DMS153 (cell line): ENCODE measurements at places on chromosomes 1 and 21.

DNA sequence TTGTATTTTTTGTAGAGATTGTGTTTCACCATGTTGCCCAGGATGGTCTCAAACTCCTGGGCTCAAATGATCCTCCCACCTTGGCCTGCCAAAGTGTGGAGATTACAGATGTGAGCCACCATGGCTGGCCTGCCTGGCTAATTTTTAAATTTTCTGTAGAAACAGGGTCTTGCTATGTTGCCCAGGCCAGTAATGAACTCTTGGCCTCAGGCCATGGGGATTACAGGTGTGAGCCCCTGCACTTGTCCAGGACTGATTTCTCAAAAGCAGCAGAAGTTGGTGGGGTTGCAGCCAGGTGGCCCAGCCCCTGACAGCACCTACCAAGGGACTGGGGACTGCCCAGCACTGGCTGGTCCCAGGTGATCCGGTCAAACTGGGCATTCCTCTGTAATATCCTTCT is 44.1 kb upstream of the CXADR start:
- no peak for DNase-seq

DNA sequence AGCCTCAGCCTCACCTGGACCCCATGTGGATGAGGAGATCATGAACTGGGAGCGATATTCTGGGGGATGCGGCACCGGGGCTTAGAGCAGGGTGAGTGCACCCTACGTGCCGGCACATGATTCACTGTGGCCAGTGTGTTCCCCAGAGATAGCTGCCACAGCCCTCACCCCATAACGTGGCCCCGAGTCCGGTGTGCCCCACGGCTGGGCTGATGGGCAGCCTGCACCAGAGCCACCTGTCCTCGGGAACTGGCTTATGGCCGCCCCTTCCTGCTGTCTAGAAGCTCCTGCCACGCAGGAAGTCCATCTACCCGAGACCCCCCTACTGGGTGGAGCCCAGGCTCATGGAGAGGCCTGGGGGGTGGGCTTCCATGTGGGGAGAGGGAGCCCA is 39.1 kb upstream of the SLC19A1 start:
- DNase-seq = no peak

- peak; percentile 7 for DNase-seq
These were observed 90.6 kb downstream of the SGIP1 start for GRCh38 chr1:66624412-66625060.

DNA sequence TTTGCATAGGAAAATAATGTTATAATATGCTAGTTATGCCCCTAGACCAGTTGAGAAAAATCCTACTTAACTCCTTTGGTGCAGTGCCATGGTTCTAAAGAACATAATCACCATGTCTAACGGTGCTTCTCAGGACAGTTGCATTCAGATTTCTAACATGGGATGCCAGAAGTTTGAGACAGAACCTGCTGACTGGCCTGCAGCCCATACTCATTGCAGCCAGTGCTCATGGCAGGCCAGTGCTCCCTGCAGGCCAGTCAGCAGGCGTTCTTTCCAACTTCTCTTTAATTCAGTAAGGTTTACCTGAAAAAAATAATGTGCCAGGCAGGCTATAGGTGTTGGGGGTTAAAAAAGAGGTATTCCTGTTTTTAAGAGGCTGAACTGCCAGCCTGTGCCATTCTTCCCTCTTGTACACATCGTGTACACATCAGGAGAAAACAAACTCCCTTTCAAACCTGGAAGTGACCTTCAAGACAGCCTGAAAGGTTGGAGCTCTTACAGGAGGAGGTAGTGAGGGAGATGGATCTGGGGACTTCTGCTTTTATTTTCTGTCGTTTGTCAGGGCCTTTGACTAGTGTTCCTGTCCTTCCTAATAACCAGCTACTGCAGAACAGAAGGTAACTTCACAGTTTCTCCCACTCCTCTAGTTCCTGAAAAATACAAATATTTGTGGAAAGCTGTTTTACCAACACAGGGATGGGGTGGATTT is 146.0 kb upstream of the MAGI3 start:
- no peak for DNase-seq

GRCh38 chr21:44199448-44199847 is 41.3 kb downstream of the ICOSLG start:
- no peak for DNase-seq

- DNase-seq = peak; percentile 71
These were observed 58.5 kb upstream of the FGGY start for GRCh38 chr1:59238333-59238934.

- no peak for DNase-seq
These were observed 10.5 kb downstream of the LDLRAP1 start for GRCh38 chr1:25553749-25554429.

GRCh38 chr1:241639623-241640148 is 483 bp downstream of the CHML start:
- peak; percentile 26 for DNase-seq

- DNase-seq = no peak
These were observed 459.0 kb downstream of the SIPA1L2 start for GRCh38 chr1:232170909-232171308.

GRCh38 chr1:155050560-155051341 is at the start of gene ADAM15:
TSS of gene ADAM15 (plus strand) at chr1:155051316. CDS start at chr1:155051387, 71 bp downstream.
- peak; percentile 88 for DNase-seq

DNA sequence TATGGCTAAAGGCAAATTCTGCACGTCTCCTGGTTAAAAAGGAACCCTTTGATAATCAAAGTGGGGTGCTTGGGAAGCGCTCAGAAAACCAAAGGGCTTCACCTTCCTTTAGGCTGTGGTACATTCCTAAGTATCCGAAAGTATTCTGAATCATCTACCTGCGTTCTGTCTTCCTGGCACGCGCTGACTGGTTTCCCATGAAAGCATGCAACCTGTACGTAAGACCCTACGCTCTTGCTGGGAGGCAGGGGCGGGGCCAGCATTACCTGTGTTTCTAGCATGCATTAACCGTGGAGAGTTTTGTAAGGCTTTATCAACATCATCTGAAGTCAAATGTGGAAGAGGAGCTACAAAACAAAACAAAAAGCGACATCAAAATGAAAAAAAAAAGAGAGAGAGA is 96.0 kb downstream of the ERG start:
- no peak for DNase-seq

DNA sequence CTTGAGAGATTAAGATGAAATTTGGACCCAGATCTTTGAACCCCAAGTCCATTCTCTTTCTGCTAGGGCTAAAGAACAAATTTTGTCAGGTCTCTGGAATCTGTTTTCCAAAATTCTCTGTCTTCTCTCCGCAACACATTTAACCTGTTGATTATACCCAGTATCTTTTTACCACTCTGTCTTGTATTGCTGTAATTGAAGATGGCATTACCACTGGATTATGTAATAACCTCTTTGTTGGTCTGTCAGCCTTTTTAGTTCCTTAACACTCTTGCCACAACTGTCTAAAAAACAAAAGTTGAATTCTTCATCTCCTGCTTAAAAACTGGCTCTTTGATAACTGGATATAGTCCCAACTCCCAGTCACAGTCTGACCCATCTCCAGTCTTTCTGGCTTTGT is 3.0 kb downstream of the SRP9 start:
- no peak for DNase-seq

- no peak for DNase-seq
These were observed 89.8 kb downstream of the SLC16A1 start for GRCh38 chr1:112866151-112866550.

- DNase-seq = no peak
These were observed 75.5 kb downstream of the VPS13D start for GRCh38 chr1:12305377-12305776.

DNA sequence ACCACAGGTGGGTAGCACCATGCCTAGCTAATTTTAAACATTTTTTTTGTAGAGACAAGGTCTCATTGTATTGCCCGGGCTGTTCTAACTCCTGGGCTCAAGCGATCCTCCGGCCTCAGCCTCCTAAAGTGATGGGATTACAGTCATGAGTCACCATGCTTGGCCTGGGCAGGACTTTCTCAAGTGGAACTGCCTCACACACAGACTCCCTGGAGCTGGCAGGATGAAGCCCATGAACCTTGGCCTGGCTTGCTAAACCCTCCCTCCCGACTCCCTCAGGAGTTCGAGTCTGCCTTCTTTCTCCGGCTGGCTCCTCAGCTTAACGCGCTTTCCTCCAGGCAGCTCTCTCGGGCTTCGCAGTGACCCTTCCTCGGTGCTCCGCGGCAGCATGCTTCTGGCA is 7.7 kb upstream of the ECE1 start:
- no peak for DNase-seq

- no peak for DNase-seq
These were observed 701 bp upstream of the INSRR start for GRCh38 chr1:156859523-156860112.

DNA sequence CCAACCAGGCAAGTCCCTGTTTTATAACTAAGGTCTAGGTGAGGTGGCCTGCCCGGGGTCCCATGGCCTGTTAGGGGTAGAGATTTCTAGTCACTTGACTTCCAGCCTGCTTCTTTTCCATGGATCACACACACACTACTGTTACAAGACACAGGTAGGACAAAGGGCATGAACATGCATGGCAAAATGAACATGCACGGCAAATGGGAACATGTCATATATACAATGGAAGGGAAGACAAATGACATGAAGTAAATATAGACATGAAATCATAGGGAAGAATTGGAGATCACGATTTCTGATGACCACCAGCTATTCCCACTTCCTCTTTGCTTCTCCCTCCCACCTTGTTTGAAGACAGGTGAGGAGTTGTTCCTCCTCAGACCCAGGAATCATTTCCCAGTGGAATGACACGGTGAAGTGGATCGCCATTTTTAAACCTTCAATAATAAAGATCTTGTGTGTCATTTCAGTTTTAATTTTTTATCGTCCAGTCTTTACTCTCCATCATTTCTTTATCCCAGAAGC is 47.6 kb upstream of the ATF3 start:
- no peak for DNase-seq

GRCh38 chr1:216346526-216346925 is 76.7 kb downstream of the USH2A start:
- no peak for DNase-seq

DNA sequence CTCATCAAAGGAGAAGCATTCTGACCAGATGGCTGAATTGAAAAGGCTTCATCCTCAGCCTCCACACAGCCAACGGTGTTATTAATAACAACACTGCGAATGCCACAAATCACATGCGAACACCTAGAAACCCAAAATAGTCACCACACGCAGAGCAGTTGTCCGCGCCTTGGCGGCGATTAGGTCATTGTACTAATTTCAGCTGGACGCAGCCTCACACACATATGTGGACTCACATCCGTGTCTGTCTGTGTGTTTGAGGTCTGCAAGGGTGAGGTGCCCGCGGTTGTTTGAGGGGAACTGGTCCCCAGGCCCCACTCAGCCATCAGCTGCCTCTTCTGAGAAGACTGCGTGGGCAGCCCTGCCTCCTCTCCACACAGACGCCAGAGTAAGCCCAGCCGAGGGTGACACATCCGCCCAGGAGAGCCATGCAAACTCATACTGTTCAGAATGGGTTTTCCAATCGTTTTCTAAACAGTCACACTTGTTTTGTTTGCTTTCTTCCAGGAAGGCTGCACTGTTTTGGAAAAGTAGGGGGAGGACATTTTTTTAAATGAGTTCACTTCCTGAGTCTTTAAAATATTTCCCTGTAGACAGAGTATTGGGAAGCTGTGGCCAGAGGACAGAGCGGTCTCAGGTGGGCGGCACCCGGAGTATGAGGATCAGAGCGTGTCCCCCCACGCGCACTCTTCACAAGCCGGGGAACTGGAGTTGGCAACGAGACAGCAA is 53.4 kb downstream of the TOMM20 start:
- peak; percentile 68 for DNase-seq

DNA sequence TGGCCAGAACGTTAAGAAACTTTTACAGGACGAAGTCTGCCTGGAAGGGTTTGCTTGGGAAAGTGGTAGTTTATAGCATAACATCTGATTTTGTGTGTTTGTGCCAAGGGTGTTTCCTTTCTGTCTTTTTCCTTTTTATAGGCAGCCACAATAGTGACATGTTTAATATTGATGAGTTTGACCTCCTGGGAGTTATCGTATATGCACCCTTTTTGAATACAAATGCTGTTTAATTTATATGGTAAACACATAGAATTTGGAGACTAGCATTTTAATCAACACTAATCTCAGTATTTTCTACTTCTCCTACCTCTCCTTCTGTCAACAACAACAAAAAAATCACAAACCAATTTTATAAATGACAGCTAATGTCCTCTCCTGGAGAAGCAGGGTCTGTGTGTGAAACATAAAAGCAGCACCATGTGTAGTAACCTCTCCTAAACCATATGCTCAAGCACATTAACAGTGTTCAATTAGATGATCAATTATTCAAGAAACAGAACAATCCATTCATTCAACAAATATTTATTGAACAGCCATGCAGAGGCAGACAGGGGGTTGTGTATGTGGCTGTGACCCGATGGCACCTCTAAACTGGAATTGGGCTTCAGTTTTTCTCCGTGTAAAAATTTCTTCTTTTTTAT is 604 bp upstream of the FMN2 start:
- no peak for DNase-seq
